Stimulated activated naive CD4-positive, alpha-beta T cell (primary cell): ENCODE measurements at places on chromosomes 16 and 17.

- DNase-seq: no peak
Observed at GRCh38 chr16:53804467-53804866, 100.5 kb downstream of the FTO start.

GRCh38 chr16:85303354-85303883, 191.1 kb upstream of the CIBAR2 start:
- DNase-seq: peak; percentile 63

DNA sequence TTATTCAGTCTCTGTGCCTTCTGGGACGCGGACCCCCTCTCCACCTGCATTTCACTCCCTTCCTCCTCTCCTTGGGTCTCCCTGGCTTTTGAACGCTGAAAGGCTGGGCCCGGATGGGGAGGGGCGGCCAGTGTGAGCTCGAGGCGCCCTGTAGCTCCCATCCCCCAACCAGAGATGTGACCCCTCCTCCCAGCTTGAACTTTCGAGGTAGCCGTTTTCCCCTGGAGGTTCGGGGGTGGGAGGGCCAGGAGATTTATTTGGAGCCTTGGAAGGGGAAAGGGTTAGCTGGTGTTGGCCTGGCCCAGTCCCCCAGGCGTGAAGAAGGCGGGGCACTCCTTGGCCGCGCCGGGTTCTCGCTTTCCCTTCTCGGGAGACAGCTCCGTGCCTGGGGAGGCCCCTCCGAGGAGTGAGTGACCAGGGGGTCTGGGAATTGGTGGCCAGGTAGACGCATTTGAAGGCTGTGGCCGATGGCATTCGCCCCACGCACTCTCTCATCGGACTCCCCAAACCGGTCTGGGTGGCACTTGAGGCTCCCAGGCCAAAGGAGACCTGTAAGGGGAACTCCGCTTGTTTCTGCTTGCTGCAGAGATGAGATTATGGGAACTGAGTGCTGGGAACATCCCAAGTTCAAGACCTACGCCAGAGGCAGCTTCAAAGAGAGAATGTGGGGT, 942 bp downstream of the LDAF1 start:
- DNase-seq: peak; percentile 40

- no peak for DNase-seq
Observed at GRCh38 chr16:9124908-9125584, 33.6 kb downstream of the HAPSTR1 start.

GRCh38 chr17:82753201-82753464, 1.3 kb downstream of the TBCD start:
- no peak for DNase-seq

DNA sequence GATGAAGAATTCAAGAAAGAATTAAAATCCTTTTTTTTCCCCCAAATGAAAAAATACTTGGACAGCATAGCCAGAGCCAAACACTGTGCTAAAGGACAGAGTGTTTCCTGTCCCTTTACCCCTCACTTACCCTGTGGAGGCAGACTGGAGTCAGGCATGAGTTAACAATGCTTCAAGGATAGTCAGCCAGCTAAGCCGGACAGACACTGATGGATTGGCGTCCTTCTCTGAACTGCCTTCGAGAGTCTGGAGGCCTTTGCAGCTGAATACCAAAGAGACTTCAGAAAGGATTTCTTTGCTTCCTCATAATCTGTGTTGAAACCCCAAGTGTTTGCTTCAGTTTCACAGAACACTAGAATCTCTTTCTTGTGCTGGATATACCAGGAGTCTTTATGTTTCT, 4.6 kb downstream of the METTL9 start:
- no peak for DNase-seq

- no peak for DNase-seq
Observed at GRCh38 chr17:49514071-49514721, 19.1 kb downstream of the NGFR start.

DNA sequence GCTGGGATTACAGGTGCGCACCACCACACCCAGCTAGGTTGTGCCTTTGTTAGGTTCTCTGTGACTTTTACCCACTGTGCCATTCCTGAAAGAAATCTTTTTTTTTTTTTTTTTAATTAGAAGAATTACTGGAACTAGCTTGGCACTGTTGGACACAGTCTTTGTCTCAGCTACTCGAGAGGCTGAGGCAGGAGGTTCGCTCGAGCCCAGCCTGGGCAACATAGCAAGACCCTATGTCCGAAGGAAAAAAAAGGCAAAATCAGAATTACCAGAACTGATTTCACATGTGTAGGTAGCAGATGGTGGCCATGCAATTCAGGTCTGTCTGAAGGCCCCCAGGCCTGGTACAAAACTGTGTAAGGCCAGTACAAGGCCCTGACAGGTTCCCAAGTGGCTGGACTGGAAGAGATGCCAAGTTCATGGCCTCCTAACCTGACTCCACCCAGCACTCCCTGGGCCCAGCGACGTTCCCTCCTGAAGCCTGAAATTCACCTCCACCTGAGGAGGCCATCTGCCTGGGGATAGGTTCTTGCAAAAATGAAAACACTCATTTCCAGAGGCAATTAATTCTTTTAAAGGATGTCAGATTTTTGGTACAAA, 23.0 kb downstream of the CARHSP1 start:
- no peak for DNase-seq

DNA sequence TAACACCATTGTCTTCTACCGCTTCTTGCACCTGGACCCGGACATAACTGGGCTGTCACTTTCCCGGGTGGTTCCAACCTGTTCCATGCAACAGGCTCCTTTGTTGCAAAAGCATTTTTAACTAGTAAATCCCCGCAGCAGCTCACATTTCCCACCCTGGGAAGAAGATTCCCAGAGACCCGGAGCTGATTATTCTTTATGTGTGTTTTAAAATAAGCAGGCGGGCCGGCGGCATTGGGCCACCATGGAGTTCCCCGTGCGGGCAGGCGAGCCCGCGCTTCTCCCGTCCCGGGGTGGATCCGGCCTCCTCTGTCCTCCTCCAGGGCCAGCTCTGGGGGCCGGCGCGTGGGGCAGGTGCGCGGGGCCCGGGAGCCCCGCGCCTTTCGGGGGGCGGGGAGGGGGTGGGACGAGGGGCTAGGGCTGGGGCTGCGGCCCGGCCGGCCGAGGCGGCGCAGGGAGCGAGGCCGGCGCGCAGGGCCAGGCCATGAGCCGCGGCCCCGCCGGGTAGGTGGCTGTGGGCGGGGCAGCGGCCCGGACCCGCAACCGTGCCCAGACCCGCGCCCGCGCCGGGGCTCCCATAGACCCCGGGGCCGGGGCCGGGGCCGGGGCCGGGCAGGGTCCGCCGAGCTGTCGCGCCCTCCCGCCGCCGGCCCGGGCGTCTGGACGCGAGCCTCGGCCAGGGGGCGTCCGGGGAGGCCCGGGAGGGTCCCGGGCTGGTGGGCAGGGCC, 1.7 kb downstream of the CRAMP1 start:
- DNase-seq: no peak

DNA sequence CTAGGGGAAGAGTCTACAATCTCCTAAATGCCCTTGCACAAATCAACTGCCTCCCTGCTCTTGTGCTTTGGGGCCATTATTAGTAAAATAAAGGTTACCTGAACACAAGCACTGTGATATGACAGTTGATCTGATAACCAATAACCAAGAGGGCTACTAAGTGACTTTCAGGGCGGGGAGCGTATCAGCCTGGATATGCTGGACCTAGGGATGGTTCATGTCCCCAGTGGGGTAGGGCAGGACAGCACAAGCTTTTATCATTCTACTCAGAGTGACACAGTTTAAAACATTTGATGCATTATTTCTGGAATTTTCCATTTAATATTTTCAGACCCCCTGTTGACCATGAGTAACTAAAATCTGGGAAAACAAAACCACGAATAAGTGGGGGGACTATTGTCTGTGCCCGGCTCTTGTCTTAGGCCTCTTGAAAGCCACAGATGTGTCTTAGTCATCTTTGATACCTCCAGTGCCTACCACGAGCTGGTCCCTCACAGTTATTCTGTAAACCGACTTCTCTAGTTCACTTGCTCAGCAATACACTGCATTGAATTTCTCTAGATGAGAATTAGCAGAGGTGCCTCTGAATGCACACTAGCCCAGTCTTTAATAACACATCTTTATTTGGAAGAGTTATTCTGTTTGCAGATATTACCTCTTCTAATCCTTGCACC, 94.6 kb upstream of the DHX40 start:
- no peak for DNase-seq

- no peak for DNase-seq
Observed at GRCh38 chr17:50145532-50146229, 4.8 kb downstream of the PPP1R9B start.

DNA sequence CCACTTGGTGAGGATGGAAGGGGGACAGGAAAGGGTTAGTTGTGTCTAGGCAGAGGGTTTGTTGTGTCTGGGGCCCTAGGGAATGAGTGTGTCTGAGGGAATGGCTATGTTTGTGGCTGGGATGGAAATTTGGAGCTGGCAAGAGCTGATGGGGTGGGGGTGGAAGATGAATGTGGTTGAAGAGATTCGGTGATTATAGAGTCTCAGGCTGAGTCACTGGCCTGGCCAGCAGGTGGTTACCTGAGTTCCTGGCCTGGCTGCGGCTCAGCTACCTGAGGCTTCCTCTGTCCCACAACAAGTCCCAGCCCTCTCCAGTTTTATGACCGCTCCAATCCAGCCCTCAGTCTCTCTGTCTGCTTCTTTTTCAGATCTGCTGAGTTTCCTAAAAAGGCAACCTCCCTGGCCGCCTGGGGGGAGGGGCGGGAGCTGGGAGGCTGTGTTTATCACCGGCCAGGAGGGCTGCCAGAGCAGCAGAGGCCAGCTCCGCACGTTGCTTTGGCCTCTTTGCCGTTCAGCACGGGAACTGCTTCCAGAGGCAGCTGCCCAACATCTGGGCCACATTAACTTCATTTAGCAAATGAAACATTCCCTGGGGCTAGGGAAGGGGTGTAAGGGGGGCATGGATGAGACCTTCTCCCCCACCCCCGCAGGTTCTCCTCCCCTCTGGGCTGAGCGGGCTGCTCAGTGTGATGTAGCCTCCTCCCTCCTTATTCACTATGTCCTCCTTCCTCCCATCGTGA, 21.8 kb downstream of the ITGB3 start:
- DNase-seq: no peak

- no peak for DNase-seq
Observed at GRCh38 chr17:58309918-58310259, 18.7 kb downstream of the TSPOAP1 start.

DNA sequence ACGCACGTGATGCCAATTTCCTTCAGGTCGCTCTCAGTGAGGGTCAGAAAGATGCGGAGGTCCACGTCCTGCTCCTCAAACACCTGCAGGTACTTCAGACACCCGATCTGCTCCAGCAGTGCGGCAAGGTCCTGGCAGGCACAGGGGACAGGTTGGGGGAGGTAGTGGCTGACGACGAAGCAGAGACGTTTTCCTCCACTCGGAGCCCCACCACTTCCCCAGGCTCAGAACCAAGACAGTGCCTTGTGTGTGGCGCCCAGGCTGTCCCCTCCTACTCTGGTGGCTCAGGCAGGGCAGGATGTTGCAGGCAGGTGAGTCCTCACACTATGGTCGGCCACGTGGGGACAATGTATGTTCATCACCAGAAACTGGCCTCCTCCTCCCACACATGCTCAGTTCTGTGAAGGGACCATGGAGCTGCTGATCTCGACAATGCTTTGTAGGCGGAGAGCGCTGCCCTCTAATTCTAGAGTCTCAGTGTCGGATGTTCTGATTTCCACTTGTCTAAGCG, 5.7 kb downstream of the NUDT16L1 start:
- DNase-seq: no peak

GRCh38 chr17:55334285-55334684, 69.5 kb downstream of the HLF start:
- DNase-seq: no peak

GRCh38 chr17:7834542-7834956, 532 bp downstream of the KDM6B start:
- no peak for DNase-seq

DNA sequence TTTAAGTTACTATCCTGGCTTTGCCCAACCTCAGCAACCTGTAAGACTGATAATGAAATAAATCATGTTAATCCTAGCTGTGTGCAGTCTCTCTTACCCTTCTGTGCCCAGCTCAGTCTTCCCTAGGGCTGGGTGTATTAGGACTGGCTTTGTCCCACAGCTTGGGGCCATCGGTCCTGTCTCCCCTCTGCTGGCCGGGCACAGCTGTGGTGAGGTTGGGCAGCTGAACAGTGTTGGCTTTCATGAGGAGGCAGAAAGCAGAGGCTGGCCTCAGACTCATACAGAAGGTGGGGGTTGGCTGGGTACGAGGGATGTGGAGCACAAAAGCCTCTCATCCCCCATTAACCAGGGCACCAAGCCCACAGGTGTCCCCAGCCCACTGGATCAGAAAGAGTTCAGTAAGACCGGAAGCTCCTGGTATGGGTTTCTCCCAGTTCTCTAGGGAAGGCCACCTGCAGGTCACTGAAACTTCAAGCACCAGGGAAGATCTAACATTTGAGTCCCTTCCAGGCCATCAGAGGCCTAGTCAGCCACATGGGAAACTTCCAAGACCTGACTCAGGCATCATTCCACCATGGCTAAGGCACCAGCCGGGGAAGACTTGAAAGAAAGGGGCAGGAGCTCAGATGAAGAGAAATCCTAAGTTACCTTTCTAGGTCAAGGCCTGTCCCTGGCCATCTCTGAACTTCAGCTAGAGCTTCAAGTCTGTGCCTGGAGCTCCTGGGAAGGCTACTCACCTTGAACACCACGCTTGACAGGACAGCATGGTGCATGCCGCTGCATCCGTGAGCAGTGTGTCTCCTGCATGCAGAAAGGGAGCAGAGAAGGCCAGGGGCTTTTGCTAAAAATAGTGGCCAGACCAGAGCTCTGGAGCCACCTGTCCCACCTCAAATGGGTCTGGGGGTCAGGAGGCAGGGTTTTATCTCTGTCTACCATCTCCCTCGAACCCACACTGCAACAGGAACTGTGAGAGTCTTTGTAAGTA, 8.8 kb downstream of the CNP start:
- no peak for DNase-seq

DNA sequence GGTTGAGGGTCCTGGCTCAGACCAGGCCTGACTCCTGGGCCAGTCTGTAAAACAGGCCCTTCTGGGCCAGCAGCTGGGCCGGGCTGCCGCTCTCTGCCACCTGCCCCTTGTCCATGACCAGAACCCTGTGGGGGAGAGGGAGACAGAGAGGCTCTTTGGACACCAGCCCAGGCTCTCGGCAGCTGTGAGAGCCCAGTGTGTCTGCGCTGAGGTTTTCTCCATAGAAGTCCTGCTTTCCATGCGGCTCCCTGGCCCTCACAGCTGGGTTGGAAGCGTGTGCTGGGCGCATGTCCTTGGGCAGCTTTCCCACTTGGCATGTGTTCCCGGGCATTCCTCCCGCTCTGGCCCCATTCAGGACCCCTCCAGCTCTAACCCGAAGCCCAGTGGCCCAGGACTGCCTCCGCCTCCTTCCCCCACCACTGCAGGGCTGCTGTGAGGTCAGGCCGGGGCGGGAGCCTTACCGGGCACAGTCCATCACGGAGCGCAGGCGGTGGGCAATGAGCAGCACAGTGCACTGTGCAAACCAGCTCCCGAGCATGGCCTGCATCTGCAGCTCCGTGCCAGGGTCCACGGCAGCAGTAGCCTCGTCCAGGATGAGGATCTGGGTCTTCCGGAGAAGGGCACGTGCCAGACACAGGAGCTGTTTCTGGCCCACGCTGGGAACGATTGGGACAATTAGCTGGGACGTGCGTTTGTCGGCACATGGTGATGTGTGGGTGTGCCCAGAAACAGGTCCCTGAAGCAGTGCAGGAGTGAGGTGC, 73.0 kb downstream of the ABCC6 start:
- DNase-seq: no peak
